ENCODE measurements at places on chromosomes 11 and 22. TPM values are rescaled to one million over a fixed set of nuclear protein-coding genes. Genes with fewer than 3 reads are reported as not detected.

Gene NCF4
- not detected for total RNA-seq

DNA sequence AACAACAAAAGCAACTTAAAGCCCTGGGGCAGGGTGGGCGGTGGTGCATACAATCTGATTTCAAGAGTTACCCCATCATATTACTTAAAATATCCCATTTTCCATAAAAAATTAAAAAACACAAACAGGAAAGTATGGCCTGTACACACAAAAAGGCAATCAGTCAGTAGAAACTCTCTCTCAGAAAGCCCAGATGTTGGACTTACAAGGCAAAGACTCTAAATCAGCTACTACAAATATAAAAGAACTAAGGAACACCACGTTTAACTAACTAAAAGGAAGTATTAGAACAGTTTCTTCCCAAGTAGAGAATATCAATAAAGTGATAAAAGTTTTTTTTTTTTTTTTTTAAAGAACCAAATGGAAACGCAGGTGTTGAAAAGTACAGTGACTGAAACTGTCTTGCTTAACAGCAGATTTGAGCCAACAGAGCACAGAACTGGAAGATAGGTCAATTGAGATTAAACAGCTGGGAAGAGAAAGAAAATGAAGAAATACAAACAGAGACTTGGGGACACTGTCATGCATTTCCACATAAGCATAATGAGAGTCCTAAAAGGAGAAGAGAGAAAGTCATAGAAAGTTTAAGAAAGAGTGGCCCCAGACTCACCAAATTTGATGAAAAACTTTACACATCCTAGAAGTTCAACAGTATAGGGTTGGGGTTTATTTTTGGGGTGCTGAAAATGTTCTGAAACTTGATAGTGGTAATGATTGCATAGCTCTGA lies 8.6 kb downstream of the SC5D start:
- DNase-seq = no peak

DNA sequence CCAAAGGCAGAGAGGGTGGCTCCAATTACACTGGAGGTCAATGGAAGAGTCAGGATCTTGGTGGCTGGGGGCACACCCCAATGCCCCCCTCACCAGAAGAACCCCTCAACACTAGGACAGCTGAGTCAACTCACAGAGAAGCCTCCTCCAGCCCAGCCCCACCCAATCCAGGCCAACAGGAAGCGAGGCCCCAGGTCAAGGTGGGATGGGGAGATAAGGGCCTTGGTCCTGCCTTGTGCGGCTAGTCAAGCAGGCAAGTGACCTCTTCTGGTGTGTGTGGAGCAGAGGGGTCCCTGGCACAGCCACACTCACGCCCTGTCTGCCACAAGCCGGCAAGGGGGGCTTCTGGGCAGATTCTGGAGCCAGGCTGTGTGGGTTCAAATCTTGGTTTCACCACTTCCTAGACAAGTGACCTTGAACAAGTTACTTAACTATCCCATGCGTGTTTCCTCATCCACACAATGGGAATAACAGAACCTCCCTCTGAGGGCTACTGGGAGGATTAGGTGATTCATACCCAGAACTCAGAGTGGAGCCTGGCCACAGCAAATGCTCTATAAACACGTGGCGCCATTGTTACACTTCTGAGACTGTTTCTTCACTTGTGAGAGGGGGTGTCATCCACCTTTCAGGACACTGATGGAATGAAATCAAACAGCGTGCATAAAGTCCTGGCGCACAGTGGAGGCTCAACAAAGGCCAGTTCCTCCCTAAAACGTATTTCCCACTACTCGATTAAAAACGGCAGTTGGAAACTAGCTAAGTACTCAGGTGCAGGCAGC lies 3.2 kb downstream of the TTLL12 start:
- no peak for DNase-seq

GRCh38 chr11:126942146-126942545 lies 58.4 kb downstream of the KIRREL3 start:
- DNase-seq = no peak

- no peak for DNase-seq
Observed at GRCh38 chr22:50435291-50436014, 39.4 kb downstream of the SBF1 start.

- peak; percentile 94 for DNase-seq
Observed at GRCh38 chr11:76770642-76771445, 12.3 kb upstream of the TSKU start.

Gene GGT5
- 0.20 TPM for total RNA-seq

DNA sequence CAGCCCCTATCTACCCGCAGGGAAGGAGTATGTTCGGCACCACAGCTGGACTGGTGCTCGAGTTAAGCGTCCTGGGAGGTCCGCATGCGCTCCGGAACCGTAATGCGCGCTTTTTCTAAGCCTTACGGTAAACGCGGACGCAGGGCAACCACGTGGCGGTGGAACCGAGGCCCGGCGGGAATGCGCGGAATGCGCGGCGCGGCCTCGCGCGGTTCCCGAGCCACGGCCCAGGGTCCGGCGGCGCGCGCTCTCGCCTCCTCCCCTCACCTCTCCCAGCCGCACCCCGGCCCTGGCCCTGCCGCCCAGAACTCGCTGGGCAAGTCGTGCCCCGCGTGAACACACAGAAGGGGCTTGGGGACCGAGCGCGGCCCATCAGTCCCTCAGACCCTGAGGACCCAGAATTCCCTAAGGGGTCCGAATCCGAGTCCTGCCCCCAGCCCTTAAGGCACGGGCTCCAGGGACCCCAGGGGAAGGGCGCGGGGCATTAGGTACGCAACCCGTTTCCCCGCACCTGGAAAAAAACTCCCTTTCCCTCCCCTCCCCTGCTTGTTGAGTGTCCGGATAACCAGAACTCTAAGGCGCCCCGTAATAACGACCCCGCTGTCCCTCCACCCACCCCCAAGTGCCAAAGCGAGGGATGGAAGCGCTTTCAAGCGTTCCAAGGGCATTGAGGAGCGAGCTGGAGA lies 4.3 kb upstream of the CCND1 start:
- peak; percentile 84 for DNase-seq

- no peak for DNase-seq
Observed at GRCh38 chr11:130429120-130429681, 792 bp upstream of the ADAMTS8 start.

Gene RAG1
- 0.10 TPM for total RNA-seq

Gene KDM4D
- 0.80 TPM for total RNA-seq

- no peak for DNase-seq
Observed at GRCh38 chr11:69002110-69002569, 10.9 kb downstream of the MRGPRF start.

Data from HFFc6 (cell line).